ENCODE measurements at places on chromosomes 1 and 21.

- no peak for DNase-seq
Measured at GRCh38 chr1:157487504-157487903, 64.8 kb downstream of the FCRL5 start.

DNA sequence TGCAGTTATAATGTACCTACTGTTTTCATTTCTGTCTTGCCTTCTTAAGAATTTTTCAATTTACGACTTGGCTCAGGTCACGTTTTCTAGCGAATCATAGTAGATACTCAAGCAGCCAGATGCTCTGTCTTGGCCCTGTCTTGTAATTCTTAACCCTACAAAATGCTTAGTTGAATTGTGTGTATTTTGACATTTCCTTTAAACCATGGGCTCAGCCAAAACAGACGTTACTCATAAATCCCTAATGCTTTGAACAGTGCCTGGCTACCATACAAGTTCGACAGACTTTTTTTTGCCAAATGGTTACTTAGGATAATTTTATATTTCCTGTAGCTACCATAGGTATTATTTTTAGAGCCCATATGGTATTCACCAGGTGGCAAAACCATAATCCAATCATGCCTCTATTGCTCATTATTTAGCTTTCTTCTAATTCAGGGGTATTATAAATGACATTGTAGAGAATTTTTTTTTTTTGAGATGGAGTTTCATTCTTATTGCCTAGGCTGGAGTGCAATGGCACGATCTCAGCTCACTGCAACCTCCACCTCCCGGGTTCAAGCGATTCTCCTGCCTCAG lies 54.3 kb downstream of the KCNK1 start:
- no peak for DNase-seq

GRCh38 chr1:190067592-190067991 lies 410.1 kb downstream of the BRINP3 start:
- no peak for DNase-seq

DNA sequence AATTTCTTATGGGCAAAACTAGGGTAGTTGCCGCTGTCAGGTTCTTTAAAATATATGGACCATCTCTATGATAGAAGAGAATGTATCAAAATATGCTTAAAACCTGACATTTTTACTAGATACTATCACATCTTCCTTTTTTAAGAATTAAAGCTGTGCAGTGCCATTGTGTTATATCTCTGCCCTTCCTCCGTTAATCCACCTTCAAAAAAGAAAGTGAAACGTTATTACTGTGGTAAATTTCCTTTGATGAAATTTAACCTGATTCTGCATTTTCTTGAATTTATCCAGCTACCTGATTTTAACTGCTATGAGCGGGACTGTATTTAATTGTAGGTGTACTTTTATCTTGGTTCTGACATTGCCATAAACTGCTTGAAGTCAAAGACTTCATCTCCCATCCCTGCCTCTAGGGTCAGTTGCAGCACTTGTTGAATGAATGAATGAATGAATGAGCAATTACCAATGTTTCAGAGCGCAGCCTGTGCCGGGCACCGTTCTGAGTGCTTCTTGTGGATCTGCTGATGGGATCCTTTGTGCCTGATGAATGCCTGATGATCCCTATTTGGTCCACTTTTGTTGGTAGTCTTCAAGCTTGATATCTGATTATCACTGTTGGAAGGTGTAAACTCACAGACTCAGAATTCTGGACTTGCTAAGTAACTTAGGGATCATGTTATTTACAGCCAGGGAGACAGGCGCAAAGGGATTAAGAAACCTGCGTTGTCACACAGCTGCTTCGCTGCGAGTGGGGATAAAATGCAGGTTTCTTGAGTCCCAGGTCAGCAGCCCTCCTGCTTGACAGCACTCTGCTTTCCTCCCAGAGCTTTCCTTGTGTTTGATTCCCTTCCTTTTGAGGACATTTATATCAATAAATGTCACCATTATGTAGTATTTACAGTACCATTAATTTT lies 30.1 kb downstream of the SMYD2 start:
- DNase-seq = no peak

All from activated T-cell treated with anti-CD3 and anti-CD28 coated beads, Interleukin-2, amount 50 U/mL, for 4 hours (primary cell).